ENCODE measurements at places on chromosomes 6 and 20.

DNA sequence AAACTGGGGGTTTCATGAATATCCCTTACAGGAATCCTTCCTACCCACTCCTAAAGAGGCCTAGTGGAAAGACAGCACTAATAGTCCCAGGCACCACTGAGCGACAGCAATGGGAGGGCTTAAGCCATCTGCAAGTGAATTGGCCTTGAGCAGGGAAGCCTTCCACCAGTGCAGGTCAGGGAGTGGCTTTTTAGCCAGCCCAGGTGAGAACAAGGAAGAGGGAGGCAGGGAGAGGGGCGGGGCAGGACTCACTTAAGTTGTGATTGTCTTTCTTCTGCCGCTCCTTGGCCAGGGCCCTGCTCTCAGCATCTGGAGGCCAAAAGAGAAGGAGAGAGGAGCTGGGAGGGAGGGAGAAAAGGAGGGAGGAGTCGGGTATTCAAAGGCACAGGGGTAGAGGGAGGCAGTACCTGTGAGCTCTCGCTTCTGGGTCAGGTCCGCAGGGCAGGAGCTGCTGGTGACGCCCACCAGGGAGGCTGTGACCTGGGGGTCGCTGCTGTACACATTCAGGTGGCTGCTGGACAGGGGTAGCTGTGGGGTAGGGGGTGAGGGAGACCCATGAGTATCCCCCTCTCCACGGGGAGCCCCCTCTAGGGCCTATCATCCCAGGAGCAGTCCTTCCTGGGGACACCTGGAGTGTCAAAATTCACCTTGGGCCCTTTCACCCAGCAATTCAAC, 47.8 kb downstream of the TFEB start:
- no peak for DNase-seq

GRCh38 chr6:68108233-68108835, 526.7 kb upstream of the ADGRB3 start:
- DNase-seq, result no peak

GRCh38 chr6:24742216-24742738, 23.3 kb upstream of the C6orf62 start:
- no peak for DNase-seq

- DNase-seq, result no peak
These were observed 8.2 kb upstream of the TRERF1 start for GRCh38 chr6:42459888-42460287.

DNA sequence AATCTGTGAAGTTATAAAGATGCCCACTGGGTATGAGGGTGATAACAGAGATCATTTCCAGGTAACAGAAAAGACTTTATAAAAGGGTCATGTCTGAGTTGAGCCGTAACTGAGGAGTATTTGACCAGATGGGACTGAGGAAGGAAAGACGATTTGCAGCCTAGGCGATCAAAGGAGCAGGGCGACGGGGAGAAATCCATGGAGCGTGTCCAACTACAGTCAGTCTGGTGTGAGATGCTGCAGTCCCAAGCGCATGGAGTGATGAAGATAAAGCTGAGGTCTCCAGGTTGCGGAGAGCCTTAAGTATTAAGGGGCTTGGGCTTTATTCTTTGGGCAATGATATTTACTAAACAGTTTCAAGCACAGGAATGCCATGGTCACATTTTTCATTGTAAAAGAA, 166.7 kb downstream of the PRKN start:
- no peak for DNase-seq

DNA sequence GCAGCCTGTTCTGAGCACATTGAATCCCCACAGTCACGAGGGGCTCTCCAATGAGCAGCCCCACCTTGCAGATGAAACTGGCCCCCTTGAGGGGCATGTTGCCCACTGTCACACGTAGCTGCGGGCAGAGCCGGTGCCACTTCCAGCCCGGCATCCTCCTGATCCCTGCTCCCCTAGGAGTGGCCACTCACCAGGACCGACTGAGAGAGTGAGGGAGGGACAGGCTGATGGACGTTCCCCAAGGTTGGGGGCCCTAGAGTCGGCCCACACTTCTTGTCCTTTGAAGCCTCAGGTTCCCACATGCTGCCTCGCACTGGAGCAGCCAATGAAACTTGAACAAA, 10.5 kb downstream of the ENTPD6 start:
- no peak for DNase-seq

GRCh38 chr20:9122571-9122970, 53.7 kb downstream of the PLCB4 start:
- no peak for DNase-seq

DNA sequence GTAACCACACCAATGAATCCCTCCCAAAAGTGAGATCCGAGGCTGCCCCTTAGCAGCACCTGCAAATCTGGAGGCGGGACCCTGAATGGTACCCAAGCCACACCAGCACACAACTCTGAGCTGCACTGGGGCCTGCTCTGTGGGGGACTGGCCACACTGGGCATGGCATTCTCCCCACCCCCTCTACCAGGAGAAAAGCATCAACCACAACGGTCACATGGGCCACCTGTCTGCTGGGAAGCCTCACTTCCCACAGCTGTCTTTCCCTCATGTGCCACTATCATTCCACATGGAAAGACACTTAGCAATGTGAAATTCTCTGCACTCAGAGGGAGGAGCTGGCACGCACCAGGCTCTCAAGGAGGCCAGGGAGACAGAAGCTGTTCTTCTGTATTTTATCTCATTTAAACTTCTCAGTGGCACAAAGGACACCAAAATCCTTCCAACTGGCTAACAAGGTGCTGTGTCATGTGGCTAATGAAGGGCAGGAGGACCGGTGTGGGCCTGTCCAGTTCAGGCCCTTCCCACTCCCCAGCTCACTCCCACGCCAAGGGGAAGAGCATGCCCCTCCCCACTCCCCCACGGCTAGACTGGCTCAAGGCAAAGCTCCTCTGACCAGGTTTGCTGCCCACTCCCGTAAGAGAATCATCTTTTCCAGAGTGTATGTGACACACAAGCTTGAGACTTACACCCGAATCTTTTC, 19.0 kb downstream of the YTHDF1 start:
- DNase-seq, result no peak

DNA sequence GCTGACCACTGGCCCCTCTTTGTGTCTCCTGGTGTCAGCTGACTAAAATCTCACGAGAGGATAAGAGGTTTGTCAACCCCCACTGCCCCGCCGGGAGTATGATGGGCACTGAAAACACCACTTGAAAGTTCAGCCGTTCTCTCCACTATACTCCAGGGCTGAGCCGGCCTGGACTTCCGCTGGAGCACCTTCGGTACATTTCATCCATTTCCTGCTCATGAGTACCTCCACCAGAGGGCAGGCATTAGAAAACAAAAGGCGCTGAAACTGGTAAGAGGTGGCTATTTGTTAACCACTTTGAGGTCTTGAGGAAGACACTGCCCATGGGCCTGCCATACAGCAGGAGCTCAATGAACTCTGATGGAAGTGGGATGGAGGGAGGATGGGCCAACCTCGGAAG, 17.9 kb upstream of the ANKRD60 start:
- DNase-seq, result no peak

- DNase-seq, result no peak
These were observed 17.8 kb downstream of the JAG1 start for GRCh38 chr20:10655720-10656669.

- no peak for DNase-seq
These were observed 9.1 kb upstream of the MAPK13 start for GRCh38 chr6:36120979-36121786.

- DNase-seq, result no peak
These were observed 630.8 kb downstream of the PHF3 start for GRCh38 chr6:64266351-64266821.

DNA sequence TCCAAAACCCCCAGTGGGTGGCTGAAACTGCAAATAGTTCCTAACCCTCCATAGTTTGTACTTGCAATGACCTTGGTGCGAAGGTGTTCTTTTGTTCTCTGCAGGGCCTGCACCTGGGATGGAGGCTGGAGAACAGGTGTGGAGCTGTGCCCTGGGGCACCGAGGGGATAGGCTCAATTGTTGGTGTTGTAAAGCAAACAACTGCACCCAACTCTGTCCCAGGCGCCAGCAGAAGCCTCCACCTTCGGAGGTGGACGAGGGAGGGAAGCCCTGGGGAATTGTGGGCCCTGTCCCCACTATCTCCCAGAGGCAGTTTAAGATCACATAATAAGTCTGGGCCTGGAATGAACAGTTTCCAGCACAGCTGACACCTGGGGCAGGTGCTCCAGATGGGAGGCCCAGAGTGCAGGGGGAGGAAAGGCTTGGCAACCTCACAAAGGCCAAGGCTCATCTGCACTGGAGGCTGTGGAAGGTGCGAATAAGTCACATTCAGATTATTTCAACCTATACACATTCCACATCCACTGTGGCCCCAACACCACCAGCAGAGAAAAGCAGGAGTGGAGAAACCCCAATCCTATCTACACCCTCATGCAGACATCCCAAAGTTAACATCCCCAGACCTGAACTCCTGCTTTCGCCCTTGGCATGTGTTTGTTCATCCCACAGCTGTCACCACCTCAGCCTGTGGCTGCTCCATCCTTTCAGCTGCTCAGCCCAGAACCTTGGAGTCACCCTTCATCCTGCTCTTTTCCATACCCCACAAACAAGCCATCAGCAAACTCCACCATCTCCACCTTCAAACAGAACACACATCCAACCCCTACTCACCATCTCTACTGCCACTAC, 12.3 kb upstream of the CBFA2T2 start:
- no peak for DNase-seq

- DNase-seq, result no peak
These were observed 97.5 kb downstream of the GMDS start for GRCh38 chr6:2147766-2148448.

- DNase-seq, result no peak
These were observed 616.2 kb downstream of the EPM2A start for GRCh38 chr6:145119081-145119480.

- DNase-seq, result no peak
These were observed 53.2 kb downstream of the SAMD5 start for GRCh38 chr6:147561726-147562125.

DNA sequence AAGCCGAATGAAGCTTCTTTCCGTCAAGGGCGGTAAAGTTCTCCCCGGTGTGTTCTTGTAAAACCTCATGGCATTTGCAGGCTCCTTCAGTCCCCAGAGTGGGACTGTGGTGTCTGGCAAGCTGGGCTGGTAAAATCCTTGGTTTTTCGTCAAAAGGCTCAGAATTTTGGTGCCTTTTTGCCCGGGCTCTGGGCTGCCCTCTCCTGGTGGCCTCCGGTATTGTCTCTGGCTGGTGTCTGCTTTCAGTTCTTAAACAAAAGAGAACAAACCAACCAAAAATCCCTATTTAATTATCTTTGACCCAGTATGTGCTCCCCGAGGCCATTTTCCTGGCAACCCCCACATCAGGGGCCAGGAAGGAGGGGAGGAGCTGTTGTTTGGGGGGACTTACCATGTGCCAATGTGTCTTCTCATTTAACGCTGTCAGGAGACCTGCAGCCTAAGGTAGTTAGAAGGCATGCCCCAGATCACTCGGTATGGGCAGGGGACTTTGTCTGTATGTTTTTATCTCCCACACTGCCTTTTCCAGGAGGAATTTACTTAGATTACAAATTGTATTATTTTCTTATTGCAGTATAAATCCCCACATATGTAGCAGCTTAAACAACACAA, 11.1 kb downstream of the CDH4 start:
- no peak for DNase-seq

GRCh38 chr6:90285611-90286381, 10.8 kb downstream of the BACH2 start:
- no peak for DNase-seq

- DNase-seq, result no peak
These were observed 8.9 kb upstream of the MLN start for GRCh38 chr6:33812669-33813068.

DNA sequence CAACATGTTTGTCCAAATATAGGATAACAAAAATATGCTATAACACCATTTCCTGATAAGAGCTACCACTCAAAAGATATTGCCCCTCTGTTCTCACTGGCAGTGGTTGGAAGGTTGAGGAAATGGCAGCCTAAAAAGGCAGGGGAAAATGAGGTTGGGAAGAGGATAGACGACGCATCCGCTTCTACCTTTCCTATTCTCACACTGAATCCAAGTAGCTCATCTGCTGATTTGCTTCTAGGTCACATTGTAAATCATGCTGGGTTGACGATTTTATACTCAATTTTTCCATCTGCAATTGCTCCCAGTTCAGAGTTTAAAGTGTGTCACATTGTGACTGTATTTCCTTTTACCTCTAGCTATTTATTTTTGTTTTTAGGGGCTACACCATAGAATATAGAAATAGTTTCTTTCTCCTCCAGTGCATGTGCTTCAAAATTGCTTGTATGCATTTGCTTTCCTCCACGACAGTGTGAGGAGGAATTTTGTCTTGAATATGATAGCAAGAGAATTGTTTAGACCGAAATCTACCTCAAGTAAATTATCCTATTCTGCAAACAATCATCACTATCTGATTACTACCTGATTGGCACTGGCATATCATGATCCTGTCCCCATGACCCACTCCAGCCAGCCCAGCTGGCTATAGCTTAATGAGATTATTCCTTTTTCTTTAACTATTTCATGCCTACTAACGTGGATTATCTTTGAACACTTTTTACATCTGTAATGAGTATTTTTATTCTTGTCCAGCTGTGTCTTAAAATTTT, 179.6 kb upstream of the RAB32 start:
- DNase-seq, result no peak

DNA sequence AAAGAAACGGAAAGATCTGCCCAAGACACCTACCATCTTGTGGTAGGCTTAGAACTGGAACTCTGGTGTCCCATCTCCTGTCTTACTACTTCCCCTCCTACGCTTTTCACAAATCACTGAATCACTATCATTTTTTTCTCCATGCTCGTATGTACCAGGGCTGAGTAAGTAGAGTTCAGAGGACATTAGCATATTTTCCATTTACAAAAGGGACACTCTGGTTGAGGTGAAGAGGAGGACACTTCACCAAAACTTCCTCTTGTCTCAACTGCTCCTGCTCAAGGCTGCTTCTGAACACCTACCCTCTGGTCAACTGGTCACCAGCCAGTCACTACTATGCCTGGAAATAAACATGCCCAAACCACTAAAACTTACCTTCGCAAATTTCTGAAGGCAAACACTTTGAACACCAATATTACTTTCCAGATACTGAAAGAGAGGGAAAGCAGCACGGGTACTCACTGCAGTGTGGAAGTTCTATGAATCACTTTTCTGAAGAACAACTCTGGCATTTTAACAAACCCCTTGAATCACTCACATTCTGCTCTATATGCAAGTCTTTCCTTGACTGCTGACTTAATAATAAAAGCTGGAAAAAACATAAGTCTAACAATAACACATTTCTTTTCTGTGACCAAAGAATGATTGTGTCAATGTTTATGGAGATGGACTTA, 123.3 kb downstream of the INSM1 start:
- no peak for DNase-seq

DNA sequence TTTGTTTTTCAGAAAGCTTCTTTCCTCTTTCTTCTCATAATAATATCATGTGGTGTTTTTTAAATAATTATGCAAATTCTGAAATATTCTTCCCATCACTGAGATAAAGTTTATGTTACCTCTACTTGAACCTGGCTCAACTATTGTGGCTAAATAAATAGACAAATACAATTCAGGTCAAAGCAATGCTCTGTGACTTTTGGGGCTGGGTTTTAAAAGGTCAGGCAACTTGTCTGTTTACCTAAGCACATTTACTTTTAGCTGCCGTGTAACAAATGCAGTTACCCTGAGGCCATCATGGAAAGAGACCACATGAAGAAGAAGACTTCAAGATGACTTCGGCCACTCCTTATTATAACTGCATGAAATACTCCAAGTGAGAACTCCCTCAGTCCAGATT, 33.7 kb upstream of the MEI4 start:
- no peak for DNase-seq

GRCh38 chr6:34044945-34045595, 100.8 kb downstream of the GRM4 start:
- no peak for DNase-seq

All from activated naive CD4-positive, alpha-beta T cell (primary cell).